ENCODE measurements at places on chromosomes 4 and X.

GRCh38 chr4:61335241-61335763 is 135.2 kb downstream of the ADGRL3 start:
- no peak for DNase-seq

GRCh38 chr4:85127653-85128052 is 161.2 kb upstream of the WDFY3 start:
- DNase-seq: no peak

DNA sequence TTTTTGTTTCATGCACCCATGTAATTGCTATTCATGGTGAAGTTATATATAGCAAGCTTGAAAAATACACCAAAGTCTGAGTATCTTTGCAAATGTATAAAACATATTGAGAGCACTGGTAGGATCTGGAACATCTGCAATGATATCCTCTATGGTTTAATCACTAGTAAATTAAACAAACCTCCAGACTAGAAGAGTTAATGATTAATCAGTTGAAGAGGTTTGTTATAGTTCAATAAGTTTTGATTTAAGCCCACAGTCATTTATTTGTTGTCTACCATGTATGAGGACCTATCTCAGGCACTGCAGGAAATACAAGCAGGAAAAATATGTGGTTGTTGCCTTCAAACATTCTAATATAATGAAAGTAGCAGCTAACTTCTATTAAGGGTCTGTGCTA is 16.5 kb downstream of the CYBB start:
- no peak for DNase-seq

DNA sequence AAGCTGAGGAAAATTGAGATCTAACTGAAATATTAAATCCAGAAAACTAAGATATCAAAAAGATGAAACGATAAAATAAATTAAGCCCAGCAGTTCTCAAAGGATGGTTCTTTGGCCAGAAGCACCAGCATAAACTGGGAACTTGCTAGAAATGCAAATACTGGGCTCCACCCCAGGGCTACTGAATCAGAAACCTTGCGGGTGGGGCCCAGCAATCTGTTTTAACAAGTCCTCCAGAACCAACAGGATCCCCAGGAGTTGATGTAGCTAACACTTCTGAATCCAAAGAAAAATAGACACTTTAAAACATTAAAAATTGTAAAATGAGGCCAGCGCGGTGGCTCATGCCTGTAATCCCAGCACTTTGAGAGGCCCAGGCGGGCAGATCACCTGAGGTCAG is 14.1 kb upstream of the TMEM154 start:
- DNase-seq: no peak

GRCh38 chr4:80071604-80072227 is 1.3 kb downstream of the ANTXR2 start:
- no peak for DNase-seq

- no peak for DNase-seq
Measured at GRCh38 chr4:114474188-114474800, 124.3 kb upstream of the UGT8 start.

GRCh38 chrX:97740044-97740443 is 856.3 kb downstream of the RPA4 start:
- DNase-seq: no peak

DNA sequence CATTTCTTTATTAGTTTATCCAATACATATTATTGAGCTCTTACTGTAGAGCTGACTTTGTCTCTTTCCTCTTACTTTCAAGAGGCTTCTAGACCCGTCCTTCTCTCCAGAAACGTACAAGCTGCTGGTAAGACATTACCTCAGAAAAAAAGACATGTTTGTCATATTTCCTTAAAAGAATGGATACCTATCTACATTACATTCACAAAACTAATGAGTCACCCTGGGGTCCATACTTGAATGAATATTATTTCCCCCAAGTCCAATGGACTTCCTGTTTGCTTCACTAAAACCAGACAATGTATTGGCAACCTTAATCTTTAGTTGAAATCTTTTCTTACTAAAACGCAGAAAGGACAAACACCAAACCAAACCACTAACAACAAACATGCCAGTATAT is 176.5 kb upstream of the CLNK start:
- DNase-seq: no peak

DNA sequence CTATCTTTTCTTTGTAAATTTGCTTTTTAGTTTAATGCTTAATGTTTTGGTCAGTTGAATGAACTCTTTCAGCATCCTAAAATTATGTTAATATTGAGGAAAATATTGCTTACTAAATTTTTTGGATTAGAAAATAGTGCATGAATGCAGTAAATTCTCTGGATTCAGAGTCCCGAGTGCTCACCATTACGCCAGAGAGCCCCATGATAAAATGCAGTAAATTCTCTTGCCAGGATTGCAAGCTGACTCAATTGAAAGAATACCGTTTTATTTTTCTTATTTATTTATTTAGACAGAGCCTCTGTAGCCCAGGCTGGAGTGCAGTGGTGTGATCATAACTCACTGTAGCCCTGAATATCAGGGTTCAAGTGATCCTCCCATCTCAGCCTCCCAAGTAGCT is 60.9 kb upstream of the ENPEP start:
- DNase-seq: no peak

DNA sequence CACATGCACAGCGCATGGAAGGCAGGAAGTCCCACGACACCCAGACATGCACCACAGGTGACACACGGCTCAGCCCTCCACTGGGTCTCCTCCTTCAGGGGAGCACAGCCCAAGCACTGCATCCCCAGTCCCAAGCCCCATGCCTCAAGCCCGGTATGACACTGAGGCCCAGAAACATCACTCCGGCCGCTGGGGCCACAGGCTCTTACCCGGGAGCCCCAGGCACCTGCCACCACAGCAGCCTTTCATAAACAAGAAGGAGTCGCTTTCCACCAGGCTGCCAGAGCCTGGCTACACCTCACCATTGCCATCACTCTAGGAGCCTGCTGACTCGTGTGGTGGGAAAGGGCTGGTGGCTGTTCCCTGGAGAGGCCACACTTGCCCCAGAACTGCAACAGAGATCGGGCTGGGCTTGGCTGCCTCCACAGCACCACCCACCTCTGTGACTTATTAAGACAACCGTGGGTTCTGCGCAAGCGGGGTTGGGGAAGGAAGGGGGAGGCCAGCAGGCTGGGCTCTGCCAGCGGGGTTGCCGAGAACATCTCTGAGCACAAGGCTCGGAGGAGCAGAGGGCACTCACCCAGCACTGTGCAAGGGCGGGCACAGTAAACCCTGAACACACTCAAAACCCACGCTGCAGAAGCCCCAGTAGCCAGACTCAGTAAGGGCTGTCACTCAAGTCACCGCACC is 4.5 kb downstream of the HAUS7 start:
- DNase-seq: no peak

GRCh38 chr4:14518136-14518535 is 484.1 kb upstream of the CPEB2 start:
- no peak for DNase-seq

- no peak for DNase-seq
Measured at GRCh38 chr4:55447108-55447708, 51.5 kb downstream of the TMEM165 start.

DNA sequence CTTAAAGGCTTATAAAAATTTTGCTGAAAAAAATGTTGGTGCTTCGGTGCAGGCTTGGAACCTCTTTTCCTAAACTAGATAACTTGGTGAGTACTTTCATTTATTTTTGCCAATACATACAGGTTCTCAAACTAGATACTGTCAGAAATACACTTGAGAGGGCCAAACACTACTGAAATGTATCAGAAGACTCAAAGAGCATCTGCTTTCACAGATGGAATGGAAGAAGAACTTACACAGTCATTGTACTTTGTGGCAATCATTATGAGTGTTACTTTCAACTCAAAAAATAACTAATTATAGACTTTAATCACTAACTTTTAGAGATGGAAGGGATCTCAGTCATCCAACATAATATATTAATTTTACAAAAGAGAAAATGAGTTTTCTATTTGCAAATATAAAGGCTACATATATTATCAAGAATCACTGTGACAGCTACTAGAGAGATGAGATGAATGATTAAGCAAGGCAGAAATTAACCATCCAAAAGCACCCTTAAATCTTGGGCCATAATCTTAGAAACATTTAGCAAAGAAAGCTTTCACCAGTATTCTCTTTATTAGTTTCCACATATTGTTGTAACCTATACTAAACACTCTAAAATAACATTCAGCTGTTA is 1.0 kb downstream of the ENAM start:
- no peak for DNase-seq

DNA sequence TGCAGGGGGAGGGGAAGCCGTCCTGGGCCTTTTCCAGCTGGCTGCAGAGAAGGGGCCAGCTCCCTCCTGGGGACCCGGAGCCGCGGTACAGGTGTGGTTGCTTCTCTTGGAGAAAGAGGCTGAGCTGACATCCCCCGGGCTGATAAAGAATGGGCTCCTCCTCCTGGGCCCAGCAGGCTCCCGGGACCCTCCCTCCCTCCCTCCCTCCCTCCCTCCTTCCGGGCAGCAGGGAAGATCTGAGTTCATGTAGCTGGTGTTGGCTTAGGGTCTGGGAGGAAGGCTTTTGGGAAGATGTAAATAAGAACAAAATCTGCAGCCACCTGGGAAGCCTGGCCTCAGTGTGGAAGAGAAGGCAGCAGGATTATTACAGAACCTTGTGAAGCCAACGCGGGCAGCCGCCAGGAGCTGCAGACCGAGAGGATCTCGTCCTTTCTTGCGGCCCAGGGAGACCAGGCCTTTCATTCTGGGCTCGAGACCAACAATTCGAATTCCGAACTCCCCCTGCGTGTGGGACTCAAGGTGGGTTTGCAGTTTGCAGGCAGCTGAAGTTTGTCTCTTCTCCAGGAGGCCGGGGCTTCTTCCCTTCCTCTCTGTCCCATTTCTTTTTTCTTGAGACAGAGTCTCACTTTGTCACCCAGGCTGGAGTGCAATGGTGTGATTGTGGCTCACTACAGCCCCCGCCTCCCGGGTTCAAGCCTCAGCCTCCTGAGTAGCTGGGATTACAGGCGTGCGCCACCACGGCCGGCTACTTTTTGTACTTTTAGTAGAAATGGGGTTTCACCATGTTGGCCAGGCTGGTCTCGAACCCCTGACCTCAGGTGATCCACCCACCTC is at the start of gene PLCXD1:
Gene PLCXD1 (plus strand): TSS at position 216 of the 834 bp plus-strand sequence. CDS start 2,807 bp downstream, outside the sequence.
- no peak for DNase-seq

DNA sequence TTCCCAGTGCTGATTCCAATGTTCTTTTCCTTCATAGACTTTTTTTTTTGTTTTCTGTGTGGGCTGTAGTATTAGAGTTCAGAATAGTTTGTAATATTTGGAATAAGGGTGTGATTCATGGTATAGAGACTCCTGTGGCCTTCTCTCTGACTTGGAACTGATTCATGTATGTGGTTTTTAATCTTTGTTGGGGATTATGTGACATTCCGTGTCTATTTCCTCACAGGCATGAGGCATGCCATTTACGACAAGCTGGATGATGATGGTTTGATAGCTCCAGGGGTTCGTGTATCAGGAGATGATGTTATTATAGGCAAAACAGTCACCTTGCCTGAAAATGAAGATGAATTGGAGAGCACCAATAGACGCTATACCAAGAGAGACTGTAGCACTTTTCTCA is 44.4 kb downstream of the POLR2B start:
- DNase-seq: peak; percentile 89

DNA sequence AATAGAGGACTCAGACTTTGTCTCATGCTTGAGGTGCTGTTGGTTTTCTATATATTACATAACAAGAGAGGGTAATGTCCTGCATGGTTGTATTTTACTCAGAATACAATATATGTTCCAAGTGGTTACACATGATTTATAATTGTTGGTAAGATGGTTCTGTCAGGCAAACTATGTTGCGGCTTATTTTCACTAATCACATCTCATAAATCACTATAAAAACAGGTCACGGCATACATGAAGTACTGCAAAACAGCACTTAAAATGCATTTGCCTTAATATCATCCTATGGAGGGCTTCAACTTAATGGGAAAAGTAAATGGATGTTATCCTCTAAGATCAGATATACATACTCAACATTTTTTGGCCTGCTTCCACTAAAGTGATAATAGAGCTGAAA is 246.0 kb upstream of the ARSJ start:
- no peak for DNase-seq

DNA sequence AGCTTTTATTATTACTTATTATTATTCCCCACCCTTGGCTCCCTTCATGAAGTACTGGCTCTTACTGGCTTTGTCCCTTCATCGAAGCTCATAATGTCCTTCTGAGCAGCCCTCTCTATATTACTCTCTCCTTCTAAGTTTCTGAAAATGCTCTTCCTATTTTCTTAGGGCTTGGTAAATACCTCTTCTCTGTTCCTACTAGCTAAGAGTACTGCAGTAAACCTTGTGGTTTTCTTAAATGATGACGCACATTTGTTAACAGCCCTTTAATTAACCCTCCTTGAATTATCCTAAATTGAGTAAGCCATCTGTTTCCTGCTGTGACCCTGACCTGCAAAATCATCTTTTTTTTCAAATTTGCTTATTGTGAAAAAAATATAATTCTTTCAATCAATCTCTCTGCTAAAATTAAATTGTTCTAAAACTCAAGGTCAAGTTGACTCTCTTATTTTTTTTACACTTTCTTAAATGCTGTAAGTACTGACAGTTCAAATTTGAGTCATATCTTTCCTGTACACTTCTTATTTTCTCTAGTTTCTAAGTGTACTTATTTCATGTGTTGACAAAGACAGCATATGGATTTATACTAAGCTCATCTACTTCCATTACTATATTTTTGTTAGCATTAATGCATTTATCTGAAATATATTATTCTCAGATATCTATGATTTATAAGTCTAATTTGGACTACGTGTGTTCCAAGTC is 148.9 kb downstream of the ADAM29 start:
- no peak for DNase-seq

GRCh38 chrX:70455366-70456202 is 10.9 kb downstream of the DLG3 start:
- DNase-seq: no peak

DNA sequence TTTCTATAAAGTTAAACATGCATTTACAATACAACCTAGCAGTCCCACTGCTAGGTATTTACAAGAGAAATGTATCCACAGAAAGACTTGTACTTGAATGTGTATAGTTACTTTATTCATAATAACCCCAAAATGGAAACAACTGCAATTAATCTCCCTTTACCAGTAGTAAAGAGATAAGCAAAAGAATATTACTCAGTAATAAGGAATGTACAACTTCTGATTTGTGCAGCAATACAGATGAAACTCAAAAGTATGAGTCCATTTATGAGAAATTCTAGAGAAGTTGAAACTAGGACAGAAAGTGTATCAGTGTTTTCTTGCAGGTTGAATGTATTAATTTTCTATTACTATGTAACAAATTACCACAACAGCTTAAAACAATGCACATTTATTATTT is 15.2 kb downstream of the USP53 start:
- DNase-seq: no peak

DNA sequence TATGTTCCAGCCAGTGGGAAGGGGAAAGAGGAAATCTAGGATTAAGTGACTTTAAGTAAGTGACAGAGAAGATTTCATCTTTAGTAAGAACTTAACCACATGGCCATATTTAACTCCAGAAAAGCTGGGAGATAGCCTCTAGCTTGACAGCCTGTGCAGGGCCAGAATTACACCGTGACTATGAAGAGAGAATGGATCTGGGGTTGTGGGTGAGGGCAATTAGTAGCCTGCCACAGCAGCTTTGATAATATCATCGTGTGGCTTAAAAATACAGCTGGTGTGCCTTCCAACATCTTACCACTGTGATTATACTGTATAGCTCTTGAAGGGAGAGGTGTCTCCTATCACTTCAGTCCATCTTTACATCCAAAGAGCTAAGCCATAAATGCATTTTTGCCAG is 57.6 kb upstream of the TBC1D9 start:
- DNase-seq: no peak

GRCh38 chr4:104330125-104330905 is 164.4 kb downstream of the CXXC4 start:
- DNase-seq: no peak

All from HS-5 (cell line).